Aorta (tissue), 5 donors: ENCODE measurements at places on chromosomes 5 and 9.
A peak's percentile ranks its signal among the peaks of the same experiment; 100 is the strongest.

- DNase-seq, result no peak
Observed at GRCh38 chr5:143447983-143448382, 44.5 kb upstream of the NR3C1 start.

GRCh38 chr9:89483592-89484474, 14.1 kb downstream of the SEMA4D start:
- no peak for DNase-seq

GRCh38 chr9:137045294-137046087, 486 bp downstream of the NPDC1 start:
- no peak for DNase-seq

DNA sequence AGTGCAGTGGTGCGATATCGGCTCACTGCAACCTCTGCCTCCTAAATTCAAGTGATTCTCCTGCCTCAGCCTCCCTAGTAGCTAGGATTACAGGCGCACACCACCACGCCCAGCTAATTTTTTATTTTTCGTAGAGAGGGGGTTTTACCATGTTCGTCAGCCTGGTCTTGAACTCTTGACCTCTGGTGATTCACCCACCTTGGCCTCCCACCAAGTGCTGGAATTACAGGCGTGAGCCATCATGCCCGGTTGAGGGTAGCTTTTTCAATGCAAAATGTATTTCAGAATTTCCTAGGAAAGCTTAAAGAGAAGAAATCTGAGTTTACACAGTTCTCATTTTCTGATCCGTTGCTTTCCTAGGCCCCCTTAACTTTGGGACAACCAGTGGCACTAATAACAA, 15.7 kb downstream of the BDP1 start:
- no peak for DNase-seq

DNA sequence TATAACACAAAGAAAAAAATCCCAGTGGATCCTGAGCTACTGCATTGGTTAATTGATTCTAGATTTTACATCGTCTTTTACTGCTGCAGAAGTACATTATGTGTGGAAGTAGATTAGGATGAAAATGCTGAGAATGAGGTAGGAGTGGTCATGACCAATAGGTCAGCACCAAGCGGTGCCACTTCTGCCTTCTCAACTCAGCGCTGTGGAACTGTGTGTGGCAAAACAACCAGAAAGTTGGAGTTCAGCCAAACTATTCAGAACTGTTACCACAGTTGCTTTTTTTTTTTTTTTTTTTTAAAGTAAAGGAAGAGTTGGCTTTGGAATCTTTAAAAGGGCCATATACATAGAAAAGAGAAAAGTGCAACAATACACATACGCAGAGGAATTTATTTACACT, 24.2 kb downstream of the POU5F2 start:
- DNase-seq, result peak; percentile 41

- DNase-seq, result no peak
Observed at GRCh38 chr5:67673180-67673579, 476.6 kb upstream of the CD180 start.

GRCh38 chr9:18489861-18490260, 15.9 kb downstream of the ADAMTSL1 start:
- DNase-seq, result no peak

GRCh38 chr5:96492459-96493047, 59.5 kb upstream of the PCSK1 start:
- DNase-seq, result no peak

GRCh38 chr5:133253070-133253469, 201.3 kb downstream of the HSPA4 start:
- peak; percentile 1 for DNase-seq

GRCh38 chr5:132770476-132771159, 6.4 kb downstream of the SEPTIN8 start:
- peak; percentile 47 for DNase-seq

DNA sequence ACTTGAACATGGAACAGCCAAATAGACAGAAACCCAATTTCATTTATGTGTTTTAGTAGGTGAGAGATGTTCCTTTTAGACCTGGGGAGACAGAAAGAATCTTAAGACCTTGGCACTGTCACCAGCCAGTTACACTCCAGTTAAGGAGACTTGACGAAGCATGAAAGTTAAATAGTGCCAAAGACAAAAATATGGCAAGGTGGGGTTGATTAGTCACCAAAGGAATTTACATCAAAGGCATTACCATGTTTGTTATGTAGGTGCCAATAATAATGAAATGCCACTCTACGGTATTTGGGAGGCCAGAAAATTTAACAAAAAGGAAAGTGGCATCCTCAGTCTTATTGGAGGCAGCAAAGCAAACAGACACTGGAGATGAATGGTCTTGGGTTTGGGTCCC, 9.2 kb upstream of the IL12B start:
- no peak for DNase-seq

- no peak for DNase-seq
Observed at GRCh38 chr5:126452477-126452876, 29.3 kb downstream of the GRAMD2B start.

DNA sequence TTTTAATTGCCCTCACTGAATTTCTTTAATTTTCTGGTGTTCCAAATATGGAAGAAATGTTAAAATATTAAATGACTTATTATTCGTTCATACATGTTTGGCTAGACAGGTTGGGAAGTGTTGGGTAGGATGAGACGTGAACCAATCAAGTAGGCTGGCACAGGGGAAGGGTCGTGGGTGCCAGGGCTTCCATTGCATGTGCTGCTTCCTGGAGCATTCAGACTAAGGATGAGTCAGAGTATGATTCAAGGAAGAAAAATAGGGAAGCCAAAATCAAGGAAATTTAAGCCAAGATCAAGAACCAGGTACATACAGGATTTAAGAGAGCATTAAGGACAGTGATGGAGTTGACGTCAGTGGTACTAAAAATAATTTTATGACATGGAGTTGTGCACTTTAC, 2068.0 kb downstream of the MAT2B start:
- DNase-seq, result no peak

- DNase-seq, result no peak
Observed at GRCh38 chr5:55993731-55994494, 850 bp downstream of the IL6ST start.

GRCh38 chr9:744790-745484, 96.6 kb upstream of the DMRT1 start:
- DNase-seq, result no peak

DNA sequence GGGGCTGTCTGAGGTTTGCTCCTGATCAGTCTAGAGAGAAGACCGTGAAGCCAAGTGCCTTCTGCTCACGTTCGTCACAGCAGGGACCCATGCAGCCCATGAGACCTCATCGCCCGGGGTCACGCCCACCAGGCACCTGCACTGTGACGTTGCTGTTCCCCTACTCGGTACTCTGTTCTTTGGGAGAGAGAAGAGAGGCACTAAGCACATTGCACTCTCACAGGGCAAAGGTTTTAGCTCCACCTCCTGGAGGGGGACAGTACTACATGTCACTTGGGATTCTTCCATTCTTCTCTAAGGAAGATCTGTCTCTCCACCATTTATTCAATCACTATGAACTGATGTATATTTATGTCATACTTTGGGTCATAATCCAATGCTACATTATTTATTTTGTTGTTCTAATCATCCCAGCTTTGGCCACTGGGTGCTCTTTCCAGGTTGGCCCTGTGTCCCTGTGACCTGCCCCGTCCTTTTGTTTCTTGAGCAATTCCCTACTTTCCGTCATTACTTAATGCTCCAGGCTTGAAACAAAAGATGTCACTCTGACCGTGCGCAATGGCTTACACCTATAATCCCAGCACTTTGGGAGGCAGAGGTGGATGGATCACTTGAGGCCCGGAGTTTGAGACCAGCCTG, 31.4 kb upstream of the BRD3 start:
- DNase-seq, result no peak

DNA sequence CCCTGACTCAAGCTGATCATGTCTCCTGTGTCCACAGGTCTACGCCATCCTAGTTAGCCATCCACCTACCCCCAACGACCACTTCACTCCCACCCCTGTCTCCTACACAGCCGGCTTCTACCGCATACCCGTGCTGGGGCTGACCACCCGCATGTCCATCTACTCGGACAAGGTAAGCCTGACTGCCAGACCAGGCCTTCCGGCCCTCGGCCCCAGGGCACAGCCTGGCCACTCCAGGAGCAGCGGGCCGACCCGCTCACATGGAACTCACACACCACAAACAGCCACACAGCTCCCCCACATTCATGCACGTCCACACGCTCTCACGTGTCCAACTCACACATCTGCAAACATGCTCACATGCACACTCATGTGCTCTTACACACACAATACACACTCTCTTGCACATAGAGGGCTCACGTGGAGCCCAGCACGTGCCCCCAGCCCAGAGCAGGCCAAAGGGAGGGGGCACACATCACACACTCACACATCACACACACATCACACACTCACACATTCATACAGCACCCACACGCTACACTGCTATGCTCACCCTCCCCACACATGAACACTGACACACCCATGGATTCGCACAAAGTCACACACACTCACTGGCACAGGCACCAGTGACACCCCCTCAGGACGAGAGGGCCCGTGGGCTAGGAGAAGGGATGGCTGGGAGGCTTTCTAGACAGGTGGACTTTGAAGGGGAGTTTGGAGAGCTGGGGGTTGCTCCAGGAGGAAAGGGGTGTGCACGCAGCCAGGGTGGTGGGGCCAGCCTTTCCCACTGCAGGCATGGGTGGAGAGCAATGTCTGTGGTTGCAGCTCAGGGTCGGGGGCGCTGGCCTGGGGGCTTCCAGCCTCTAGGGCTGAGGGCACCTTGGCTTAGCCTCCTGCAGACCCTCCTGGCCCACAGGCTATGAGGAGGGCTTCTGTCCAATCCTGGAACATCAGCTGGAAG, 3.3 kb downstream of the GRIN1 start:
- DNase-seq, result no peak

- no peak for DNase-seq
Observed at GRCh38 chr5:135642934-135643333, 64.1 kb upstream of the CXCL14 start.

DNA sequence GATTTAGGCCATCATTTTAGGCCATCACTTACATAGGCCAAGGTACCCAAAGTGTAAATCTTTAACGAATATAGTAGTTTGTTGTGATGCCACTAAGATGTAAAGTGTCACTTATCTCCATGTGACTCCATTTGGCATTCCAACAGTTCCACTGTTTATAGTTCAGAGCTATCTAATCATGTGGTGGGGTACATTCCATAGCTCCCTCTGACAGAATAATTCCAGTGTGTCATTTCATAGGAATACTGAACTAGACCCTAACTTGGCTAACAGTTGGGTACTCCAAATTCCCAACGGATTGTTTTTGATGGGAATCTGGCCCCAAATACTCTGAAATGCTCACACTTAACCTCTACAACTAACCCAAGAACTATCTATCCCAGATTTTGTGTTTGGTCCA, 76.7 kb upstream of the FST start:
- no peak for DNase-seq

- DNase-seq, result no peak
Observed at GRCh38 chr5:43376496-43377140, 35.6 kb downstream of the CCL28 start.

DNA sequence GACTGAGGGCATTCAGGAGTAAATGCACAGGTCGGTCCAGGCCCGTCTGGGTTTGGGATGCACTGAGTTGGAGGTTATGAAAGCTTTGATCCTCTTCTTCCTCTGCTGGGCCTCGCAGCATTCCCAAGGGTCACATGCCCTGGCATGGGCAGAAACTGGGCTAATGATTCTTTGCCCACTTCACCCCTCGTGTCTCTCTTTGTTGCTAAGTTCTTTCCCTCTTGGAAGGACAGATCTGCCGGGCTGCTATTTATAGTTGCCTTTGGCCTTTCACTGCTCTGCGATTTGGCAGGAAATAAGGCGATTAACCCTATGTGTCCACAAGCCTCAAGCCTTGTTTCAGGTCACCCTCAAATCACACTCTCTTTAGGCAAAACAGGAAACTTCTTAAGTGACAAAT, 66.9 kb downstream of the ENTREP1 start:
- DNase-seq, result no peak

GRCh38 chr5:56211298-56211865, 21.7 kb downstream of the ANKRD55 start:
- DNase-seq, result no peak

GRCh38 chr5:36878392-36879082, 2.0 kb downstream of the NIPBL start:
- DNase-seq, result peak; percentile 63

GRCh38 chr9:98925956-98926355, 17.8 kb upstream of the COL15A1 start:
- DNase-seq, result no peak

- DNase-seq, result no peak
Observed at GRCh38 chr5:126857472-126858410, 80.8 kb downstream of the LMNB1 start.

DNA sequence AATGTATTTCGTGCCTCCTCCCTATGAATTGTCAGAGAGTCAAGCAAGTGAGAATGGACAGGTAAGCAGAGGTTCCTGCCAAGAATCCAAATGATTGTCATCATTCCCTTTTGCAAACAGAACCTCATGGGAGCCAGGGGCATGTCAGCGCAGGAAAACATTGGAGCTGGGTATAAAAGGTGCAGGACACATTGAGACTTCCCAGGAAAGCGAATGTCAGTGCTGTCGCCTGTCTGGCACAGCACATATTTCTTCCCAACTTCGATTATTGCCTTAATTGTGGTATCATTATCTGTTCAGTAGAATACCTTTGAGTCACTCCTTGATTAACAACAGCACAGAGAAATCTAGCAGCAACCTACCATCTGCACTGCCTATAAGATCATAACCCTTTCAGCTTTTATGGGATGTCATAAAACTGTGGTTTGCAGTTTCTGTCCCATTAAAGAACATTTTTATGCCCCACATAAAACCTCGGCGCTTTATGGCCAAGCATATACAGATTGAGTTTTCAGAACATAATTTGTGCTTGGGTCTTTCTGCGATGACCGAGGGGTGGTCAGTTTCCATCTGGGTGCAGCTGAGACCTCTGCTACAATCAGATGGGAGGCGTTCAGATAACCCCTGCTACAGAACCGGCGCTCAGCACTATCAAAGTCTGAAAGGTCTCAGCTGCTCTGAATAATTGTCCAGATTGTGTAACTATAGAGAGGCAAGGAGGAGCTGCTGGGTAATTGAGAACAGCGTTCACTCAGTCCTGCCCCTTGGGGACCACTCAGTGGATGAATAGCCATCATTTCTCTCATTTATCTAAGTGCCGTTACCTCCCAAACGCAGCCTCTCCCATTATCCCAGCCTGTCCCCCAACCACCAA, 30.9 kb upstream of the WWC1 start:
- no peak for DNase-seq

DNA sequence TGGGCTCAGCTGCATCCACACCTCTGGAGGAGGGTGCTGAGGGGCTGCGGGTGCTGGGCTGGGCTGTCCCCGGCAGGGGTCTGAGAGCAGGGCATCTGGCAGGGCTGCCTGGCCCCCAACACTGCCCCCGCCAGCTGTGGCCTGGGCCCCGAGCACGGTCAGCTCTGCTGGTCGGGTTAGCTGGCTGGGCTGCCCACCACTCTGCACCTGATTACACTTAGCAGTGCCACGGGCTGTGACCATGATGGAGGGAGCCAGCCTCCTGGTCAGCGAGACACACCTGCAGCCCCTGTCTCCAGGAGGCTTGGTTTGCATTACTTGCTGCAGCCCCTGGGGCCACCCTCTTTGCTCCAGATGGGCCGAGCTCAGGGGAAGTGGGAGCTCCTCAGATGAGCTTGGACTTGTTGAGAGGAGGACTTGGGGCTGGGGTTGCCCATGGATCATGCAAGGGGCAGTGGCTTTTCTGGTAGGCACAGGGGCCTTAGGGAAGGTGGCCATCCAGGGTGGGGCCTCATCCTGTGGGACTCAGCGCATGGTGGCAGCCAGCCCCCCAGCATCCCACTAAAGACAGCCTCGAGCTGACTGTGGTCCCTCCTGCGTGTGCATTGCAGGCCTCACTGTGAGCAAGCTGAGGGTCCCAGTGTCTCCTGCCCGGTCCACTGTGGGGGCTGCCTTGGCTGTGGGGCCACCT, 132.0 kb upstream of the FAM120A start:
- peak; percentile 67 for DNase-seq
